ENCODE measurements at places on chromosomes 4 and X.

DNA sequence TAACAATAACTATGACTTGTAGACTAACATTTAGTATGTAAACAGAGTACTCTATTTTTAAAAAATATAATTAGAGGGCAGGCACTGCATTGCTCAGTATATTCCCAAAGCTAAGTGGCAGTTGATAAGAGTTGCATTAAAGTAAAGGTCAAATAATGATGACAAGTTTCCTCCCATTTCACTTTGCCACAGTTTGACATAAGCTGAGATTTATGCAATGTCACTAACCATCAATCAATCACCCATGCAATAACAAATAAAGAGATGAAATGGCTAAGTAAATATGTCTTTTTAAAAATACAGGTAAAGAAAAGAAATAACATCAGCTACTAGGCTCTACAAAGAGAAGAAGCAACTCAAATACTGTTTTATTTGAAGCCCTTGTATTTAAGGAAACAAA lies 673.4 kb downstream of the PCDH18 start:
- DNase-seq = no peak

DNA sequence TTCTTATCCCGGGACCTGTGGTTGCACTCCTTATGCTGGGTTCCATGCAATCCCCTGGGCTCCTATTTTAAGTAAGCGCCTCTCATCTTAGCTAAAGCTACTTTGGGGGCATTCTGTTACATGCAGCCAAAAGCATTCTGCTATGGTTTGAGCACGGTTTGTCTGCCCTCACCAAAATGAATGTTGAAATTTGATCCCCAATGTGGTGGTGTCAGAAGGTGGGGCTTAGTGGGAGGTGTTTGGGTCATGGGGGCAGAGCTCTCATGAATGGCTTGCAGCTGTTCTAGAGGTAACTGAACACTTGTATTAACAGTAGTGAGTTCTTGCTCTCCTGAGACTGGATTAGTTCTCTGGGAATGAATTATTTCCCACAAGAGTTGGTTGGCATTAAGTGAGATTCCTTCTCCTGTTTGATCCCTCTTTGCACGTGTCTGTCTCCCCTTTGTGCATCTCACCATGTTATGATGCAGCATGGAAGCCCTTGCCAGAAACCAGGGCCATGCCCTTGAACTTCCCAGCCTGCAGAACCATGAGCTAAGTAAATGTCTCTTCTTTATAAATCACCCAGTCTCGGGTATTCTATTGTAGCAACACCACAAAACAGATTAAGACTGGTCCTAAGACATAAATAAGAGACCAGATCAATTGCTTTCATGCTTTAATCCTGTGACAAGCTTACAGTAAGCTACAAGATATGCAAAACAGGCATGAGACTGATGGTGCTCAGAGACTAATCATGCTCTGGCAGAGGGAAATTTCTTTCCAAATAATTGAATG lies 141.8 kb downstream of the TSPAN5 start:
- DNase-seq = no peak

DNA sequence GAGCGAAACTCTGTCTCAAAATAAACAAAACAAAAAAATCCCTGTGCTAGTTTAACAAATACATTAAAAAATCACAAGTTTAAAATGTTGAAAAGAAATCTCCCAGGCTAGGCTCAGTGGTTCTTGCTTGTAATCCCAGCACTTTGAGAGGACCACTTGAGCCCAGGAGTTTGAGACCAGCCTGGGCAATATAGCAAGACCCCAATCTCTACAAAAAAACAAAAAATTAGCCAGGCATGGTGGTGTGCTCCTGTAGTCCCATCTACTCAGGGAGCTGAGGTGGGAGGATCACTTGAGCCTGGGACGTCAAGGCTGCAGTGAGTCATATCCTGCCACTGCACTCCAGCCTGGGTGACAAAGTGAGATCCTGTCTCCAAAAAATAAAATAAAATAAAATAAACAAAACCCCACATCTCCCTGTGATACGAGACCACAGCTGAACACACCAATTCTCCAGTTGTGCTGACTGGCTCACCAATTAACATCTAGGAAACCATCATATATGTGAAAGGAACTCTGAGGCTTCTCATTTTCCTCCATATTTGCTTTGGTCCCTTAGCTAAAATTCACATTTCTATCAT lies 7.3 kb downstream of the RPS4X start:
- DNase-seq = no peak

GRCh38 chrX:13167481-13168231 lies 123.2 kb upstream of the FAM9C start:
- no peak for DNase-seq

DNA sequence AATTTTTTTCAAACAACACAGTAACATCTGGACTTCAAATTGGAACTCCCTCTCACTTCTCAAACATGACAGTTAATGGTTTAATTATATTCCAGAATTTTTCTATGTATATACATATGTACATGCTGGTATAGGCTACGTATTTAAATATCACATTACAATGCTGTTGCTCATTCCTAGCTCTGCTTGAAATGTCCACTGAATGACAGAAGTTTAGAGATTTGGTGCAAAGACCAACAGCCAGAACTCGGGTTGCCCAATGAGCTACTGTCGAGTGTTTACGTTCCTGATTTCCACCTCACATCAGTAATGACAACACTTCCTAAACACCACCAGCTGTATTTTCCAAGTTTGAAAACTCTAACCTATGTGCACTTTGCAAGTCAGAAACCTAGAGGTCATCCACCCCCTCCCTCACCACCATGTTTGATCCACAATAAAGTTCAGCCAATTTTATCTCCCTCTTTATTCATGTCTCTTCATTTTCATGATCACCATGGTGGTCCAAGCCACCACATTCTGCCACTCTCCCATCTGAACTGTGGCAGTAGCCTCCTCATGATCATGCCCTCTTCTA lies 49.3 kb upstream of the RPL34 start:
- DNase-seq = no peak

GRCh38 chr4:113882668-113883067 lies 96.8 kb downstream of the ARSJ start:
- DNase-seq = no peak

DNA sequence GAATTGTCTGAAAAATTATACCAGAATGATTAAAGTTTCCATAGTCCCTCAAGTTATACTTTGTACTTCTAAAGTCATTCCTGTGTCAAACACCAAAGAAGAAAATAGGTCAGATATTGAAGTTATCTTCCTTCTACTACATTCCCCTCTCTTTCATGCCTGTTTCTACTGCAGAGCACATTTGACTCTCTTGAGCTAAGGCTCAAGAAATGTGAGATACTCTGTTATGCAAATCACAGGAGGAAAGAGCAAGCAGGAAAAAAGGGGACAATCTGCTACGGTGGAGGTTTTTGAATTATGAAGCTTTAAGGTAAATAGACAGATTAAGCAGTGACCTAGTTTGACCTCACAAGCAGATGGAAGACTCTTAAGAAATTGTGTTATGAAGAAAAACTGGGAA lies 198.9 kb upstream of the LDB2 start:
- DNase-seq = no peak

DNA sequence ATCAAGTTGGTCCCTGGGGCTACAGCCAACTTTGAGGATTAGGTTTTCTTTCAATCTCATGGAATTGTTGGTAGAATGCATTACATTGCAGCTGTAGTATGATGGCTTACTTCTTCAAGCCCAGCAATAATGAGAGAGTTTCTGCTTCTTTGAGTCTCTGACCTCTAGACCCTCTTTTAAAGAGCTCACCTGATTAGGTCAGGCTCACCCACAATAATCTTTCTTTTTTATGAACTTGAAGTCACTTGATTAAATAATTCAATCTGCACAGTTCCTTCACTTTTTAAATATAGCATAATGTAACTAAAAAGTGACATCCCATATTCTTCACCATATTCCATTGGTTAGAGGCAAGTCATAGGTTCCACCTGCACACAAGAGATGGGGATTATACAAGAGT lies 547.5 kb upstream of the CT83 start:
- no peak for DNase-seq

DNA sequence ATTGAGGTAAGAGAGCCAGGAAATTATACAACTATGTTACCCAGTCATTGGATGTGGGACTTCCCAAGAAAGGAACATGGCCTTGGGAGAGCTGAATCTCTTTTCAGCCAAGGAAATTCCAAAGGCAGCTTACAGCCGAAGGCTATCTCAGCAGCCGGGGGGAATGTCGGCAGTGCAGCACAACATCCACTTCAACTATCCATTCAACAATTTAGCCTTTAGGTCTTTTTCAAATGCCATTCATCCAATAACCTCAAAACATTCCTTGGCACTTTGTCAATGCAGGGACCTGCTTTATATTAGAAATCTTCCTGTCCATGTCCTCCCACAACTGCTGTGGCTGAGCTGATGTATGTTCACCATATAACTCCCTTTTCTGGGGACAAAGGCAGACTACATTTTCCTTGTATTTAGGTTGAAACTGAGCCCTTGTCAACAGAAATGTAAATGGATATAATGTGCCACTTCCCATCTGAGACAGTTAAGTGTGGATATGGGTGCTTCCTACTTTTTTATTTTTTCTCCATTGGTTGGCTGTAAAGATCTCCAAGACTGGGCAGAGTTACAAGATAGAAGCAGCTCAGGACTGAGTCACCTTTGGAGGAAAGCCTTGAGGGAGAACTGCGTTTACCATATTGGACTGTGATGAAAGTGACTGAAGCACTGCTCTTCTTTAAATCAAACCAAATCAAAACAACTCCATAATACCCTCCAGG lies 94.8 kb downstream of the GPRIN3 start:
- DNase-seq = no peak

DNA sequence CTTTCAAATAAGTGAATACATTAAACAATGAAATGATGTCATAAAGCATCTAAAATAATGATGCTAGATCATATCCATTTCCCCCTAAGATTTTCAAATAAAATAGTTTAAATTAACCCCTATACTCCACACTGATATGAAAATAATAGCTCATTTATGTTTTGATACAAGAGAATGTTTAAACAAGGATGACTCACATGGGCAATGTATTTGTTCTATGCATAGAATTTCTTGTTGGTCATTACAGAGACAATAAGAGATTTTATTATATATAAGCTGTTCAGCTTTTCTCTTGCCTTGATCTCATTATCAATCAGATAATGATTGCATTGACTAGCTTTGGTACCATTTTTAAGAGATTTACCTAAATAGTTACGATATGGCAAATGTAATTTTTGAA lies 411.7 kb downstream of the ARHGAP24 start:
- no peak for DNase-seq

DNA sequence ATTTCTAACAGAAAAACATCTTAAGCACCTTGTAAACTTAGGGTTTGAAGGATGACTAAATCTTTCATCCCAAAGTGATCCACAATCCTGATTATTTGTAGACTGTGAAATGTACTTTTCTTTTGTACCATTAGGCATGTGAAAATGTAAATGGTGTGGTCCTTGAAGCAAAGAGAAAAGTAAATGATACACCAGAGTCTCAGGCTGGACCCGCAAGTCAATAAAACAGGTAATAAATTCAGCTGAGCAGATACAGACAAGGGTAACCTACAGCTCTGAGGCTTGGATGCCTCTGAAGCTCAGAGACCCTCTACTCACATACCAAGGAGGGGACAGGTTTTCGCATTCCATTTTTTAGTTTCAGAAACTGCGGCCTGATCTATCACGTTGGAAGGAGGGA lies 2.8 kb upstream of the LAP3 start:
- DNase-seq = no peak

DNA sequence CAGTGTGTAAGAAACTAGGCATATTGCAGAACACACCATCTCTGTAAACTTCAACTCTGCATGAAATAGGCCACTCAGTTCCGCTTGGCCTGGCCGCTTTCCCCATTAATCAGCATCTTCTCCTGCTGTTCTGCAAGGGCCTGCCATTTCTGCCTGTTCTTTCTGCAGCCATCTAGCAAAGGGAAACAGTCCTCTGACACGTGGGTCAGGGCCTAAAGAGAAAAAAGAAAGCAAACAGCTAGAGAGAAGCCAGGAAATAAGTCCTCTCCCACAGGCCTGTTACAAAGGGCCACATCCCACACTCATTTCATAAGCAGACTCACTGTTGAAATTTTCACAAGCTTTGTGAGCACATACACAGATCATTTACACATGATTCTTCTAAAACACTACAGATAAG lies 130.1 kb downstream of the PDE5A start:
- DNase-seq = peak; percentile 11

GRCh38 chrX:110578270-110578669 lies 217.3 kb downstream of the CHRDL1 start:
- DNase-seq = no peak

DNA sequence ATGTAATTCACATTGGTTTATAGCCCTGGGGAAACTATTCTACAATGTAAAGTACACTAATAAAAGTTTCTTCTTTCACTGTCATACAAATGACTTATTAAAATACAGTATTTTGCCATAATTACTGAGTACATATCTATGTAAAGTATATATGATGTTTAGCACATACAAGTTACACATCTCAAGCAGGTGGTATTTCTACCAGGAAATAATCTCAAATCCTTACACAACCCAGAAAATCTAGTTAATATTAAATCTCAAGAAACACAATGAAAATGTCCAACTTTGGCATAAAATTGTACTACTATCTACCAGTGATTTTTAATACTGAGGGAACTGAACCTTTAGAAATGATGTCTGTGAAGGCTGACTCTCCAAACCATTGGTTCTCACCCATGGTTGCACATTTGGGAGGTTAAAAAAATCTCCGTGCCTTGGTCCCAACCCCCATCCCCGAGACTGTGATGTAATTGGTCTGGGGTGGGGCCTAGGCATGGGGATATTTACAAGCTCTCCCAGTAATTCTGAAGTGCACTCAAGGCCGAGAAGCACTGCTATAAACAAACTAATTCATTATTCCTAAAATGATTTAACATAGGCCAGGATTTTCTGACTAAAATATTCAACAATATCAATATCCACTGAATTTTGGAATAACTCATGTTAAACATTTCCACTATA lies 27.6 kb downstream of the MAP3K15 start:
- no peak for DNase-seq

GRCh38 chrX:17994429-17994828 lies 133.3 kb upstream of the RAI2 start:
- no peak for DNase-seq

DNA sequence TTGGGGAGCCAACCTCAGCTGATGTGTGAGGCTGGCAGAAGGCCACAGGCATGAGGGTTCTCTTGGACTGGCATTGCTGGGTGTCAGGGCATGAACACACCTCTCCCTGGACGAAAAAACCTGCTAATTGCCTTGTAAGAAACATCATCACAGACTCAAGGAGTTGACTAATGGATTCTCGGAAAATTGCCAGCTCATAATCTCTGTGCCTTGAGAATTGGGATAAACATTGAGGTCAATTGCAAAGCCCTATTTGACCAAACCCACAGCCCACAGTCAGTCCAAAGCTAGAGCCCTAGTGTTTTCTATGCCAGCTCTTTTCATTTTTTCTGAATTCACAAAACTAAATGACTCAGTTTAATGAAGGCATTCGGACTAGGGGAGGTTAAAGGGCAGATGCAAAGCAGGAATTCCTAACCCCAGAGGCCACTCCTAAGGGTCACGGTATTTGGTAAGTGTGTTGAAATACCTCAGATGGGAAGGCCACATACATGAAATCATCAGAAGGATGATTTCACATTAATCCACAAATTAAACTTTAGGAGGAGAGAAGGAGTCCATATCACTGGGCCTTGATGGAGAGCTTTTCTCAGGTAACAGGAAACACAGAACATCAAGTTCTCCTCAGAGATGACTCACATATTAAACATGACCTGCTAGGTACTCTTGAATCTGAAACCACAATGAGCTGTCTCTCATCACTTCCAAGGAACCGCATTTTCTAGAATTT lies 39.0 kb upstream of the RASL11B start:
- DNase-seq = no peak

- no peak for DNase-seq
Observed at GRCh38 chrX:14029039-14029424, 660 bp downstream of the GEMIN8 start.

- DNase-seq = no peak
Observed at GRCh38 chr4:109315818-109316217, 13.4 kb upstream of the COL25A1 start.

Measured in head of caudate nucleus (tissue), 42 donors.